Activated CD4-positive, CD25-positive, alpha-beta regulatory T cell (primary cell): ENCODE measurements at places on chromosomes 1 and 21.

DNA sequence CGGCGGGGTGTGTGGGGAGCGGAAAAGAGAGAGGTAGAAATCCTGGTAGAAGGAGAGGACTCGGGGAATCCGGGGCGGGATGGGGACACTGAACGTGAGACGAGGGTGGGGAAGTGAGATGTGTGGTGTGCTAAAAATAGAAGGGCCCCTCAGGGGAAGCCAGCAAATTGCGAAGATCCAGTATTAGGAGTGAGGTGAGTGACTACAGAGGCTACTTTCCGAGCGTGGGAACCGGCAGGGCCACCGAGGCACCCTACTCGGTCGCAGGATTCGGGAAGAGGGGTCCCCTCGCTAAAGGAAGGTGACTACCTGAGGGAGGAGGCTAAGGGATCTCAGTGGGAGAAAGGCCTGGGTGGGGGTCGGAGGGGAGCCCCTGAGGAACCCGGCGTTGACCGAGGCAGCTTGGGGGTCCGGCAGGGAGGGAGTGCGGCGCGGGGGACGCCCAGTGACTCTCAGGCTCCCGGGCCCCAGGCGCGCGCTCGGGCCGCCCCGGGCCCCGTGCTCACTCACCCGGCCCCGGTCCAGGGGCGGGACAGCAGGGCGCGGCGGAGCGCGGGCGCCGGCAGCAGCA, 318 bp downstream of the ALDH4A1 start:
- DNase-seq, result no peak

DNA sequence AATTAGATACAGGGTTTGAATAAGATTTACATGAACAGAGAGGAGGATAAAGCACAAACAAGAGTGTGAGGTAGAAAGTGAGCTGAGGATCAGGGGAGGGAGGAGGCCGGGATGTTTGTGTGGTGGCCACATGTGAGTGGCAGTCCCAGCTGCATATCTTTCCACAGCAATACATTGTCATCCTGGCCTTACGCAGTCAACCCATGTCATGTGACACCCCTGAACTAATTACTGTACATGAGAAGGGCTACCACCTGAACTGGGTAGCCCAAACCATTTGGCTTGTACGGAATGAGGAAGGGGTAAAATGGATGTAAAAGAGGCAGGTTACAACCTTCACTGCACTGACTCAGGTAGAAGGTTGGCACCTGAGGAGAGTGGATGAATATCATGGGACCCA, 4.2 kb downstream of the SLAMF7 start:
- no peak for DNase-seq

GRCh38 chr1:93459126-93459525, 11.2 kb downstream of the FNBP1L start:
- DNase-seq, result no peak

DNA sequence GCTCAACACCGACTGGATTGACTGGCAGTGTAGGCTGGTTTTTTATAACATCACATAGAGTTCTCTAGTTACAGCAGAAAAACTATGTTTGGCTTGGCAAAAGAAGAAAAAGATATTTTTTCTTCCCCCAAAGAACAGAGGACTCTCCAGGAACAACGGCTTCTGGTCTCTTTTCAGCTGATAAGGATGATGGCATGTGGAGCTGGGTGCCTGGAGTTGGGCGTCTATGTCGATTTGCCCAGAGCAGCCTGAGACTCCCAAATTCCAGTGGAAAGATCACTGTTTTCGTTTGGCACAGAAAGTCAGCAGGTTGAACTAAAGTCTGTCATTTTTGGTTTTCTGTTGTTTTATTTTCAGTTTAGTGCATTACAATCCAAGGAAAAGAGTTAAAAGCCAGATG, 91.1 kb downstream of the SMYD2 start:
- DNase-seq, result no peak

GRCh38 chr1:91124989-91125417, 103.2 kb upstream of the ZNF644 start:
- DNase-seq, result no peak

GRCh38 chr1:173853074-173853473, 14.7 kb downstream of the GAS5 start:
- no peak for DNase-seq

DNA sequence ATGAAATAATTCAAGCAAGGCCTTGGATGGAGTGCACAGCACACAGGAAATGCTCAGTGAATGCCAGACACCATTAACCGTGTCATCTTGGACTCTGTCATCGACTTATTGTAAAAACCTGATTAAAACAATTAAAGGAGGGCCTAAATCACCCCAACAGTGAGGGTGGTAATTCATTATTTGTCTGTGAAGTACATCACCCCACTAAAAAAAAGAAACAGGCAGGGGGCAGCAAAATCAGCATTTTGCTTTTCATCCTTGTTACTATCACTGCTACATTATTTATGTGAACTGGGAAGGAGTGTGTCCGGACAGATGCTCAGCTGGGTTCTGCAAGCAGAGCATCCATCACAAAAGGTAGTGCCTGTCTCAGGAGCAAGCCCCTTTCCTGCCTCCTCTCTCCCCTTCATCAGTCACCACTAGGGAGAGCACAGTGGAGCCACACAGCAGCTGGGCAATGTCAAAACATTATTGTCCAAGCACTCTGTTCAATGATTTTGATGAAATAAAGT, 98.5 kb downstream of the RERE start:
- no peak for DNase-seq

DNA sequence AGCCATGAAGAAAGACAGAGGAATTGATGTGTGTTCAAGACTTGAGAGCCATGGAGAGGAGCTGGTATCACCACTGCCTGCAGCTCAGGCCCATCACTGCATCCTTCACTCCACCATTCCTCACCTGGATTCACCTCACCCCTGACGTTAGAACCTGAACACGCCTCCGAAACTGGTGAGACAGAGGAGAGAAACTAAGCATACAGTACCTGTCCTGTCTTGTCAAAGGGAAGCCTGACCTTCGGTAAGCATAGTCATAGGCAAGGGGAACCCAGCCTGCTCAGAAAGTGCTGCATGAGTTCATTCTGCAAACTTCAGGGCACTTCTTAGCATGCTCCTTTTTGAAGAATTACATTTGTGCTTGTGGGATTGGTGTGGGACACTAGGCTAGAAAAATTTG, 425.8 kb downstream of the DSCAM start:
- no peak for DNase-seq

- DNase-seq, result no peak
These were observed 223.9 kb downstream of the S1PR1 start for GRCh38 chr1:101460739-101461138.

- DNase-seq, result no peak
These were observed 195.6 kb downstream of the APP start for GRCh38 chr21:25974964-25975363.
